ENCODE measurements at places on chromosomes 7 and 10.

GRCh38 chr7:156892081-156892800 lies 742 bp downstream of the LMBR1 start:
- DNase-seq: peak; percentile 59

- DNase-seq: no peak
Observed at GRCh38 chr7:116377721-116378120, 121.8 kb upstream of the CAV2 start.

GRCh38 chr10:110629680-110630191 lies 14.4 kb upstream of the RBM20 start:
- no peak for DNase-seq

DNA sequence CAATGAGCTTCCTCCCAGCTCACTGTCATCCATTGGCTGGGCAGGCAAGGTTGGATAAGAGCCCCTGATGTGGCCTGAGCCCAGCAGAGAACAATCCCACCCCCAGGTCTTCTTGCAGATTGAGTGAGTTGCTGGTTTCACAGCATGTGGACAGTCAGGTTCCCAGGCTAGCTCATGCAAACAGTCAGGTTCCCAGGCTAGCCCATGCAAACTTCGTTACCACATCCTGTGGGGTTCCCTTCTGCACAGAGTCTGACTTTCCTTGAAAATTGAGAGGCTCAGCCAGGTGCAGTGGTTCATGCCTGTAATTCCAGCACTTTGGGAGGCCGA lies 67.1 kb downstream of the TMEM130 start:
- DNase-seq: no peak

GRCh38 chr10:120392671-120393079 lies 64.4 kb upstream of the PLPP4 start:
- no peak for DNase-seq

DNA sequence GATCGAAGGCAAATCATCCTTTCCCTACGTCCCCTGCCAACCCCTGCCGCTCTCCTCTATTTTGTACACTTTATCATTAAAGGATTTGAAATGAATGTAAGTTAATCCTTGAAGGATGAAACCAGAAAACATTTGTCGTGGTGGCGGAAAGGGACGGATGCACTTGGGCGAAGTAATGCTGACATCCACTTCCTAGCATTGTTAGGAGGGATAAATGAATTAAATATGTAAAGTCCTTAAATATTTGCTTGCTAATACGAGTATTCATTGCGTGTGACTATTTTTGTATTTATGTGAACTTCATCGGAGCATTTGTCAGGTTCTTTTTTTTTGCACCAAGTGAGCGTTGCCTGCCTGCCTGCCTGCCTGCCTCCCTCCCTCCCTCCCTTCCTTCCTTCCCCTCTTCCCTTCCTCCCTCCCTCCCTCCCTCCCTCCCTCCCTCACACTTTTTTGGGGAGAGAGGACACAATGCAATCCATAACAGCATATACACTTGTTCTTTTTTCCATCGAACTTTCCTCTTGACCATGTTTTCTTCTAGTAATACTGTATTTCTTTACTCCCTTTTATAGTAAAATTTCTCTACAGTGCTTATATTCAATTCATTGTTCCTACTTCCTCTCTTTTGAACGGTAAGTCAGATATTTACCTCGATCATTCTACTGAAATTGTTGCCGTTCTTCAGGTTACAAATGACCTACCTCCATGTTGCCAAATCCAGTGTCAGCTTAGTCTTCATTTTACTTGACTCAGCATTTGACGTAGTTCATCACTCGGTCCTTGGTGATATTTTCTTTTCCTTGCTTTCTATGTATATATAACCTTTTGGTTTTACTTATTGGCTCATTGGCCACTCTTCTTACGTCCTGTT lies 831 bp downstream of the CCDC7 start:
- no peak for DNase-seq
